ENCODE measurements at places on chromosomes 2 and 18. TPM values are rescaled to one million over a fixed set of nuclear protein-coding genes. Genes with fewer than 3 reads are reported as not detected.

DNA sequence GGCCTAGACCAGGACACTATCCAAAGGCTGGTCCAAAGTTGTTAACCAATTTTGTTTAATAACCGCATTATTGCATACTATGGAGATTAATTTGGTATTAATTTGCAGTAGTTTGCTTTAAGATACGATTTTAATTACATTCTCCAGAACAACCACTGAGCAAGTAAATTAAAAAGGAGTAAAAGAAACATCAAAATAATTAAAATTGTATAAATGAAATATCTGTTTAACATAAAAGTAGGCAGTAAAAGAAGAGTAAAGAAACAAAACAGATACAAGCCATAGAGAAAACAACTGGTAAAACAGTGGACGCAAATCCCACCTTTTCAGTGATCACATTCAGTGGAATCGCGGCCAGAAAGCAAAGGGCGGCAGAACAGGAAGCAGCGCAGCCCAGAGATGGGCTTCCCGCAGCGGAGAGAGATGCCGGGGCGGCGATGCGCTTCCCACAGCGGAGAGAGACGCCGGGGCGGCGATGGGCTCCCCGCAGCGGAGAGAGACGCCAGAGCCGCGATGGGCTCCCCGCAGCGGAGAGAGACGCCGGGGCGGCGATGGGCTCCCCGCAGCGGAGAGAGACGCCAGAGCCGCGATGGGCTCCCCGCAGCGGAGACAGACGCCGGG is 176.8 kb downstream of the RTP5 start:
- peaks cover 5% of the 10 kb centered on the region for H3K4me1 ChIP-seq
- peak overlapping the region; percentile 90 for H3K4me3 ChIP-seq
- H3K36me3 ChIP-seq: peaks cover 21% of the 10 kb centered on the region
- H3K27me3 ChIP-seq: peaks cover 15% of the 10 kb centered on the region
- DNase-seq: peak; percentile 43

DNA sequence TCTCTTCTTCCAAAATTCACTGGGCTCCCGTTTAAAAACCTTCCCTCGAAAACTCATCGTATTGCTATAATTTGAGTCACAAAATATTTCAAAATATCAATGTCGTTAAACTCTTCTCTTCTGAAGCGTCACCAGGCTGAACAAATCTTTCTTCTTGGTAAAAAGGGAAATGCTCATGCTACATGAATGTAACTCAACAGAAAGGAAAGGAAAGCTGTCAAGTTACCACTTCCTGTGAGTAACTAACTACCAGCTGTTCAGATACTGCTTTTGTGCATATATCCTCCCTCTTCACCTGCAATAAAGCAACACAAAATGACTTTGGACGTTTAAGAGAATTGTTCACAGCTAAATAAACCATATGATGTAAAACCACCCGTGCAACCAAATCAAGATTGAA is 95.4 kb downstream of the DOCK10 start:
- DNase-seq: no peak
- H3K27me3 ChIP-seq: no peaks in the 10 kb centered on the region
- no peak overlapping the region for H3K27ac ChIP-seq
- H3K4me3 ChIP-seq: no peak overlapping the region
- H3K36me3 ChIP-seq: no peaks in the 10 kb centered on the region

The MPP4 gene
- 0.25 TPM for total RNA-seq

DNA sequence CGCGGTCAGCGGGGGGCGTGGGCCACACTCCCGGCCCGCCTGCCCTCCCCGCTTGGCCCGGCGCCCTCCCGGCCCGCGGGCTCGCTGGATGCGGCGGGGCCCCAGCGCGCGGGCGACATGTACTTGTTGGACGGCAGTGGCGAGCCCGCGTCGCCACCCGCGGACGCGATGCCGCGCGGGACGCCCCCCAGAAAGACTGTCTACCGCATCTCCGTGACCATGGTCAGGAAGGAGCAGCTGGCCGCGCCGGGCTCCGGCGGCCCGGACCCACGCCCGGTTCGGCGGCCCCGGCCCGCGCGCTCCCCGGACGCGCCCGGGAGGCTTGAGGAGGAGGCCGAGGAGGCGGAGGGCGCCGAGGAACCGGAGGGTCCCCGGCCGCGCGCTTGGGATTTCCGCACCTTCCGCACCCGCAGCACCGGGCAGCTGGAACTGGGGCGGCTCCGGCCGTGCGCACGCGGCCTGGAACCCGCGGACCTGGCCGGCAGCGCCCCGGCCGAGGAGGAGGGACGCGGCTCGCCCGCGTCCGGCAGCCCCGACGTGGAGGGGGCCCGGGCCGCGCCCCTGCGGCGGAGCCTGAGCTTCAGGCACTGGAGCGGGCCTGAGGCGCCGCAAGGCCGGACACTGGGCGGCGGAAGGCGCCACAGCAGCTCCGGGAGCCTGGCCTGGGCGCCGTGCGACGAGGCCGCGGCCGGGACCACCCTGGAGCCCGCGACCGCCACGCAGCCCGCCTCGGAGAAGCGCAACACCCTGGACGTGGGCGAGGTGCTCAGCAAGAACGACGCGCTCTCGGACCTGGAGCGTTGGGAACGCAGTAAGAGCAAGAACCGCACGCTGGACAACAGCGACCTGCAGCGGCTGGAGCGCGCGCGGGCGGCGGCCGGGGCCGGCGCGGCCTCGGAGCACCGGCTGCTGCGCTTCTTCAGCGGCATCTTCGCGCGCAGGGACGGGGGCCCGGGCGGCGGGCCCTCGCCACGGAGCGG is 176.4 kb downstream of the AGAP1 start:
- peak; percentile 80 for DNase-seq
- H3K4me1 ChIP-seq: peaks cover 50% of the 10 kb centered on the region
- no peak overlapping the region for H3K4me3 ChIP-seq
- H3K27me3 ChIP-seq: peaks cover 14% of the 10 kb centered on the region
- H3K27ac ChIP-seq: no peak overlapping the region

The COX7A2L gene
- total RNA-seq: 98.8 TPM

GRCh38 chr2:158655628-158656027 is 139.5 kb upstream of the DAPL1 start:
- peaks cover 4% of the 10 kb centered on the region for H3K36me3 ChIP-seq
- H3K4me3 ChIP-seq: no peak overlapping the region
- H3K27me3 ChIP-seq: peaks cover 2% of the 10 kb centered on the region
- DNase-seq: no peak
- no peak overlapping the region for H3K27ac ChIP-seq

The RNF144A gene
- total RNA-seq: 40.2 TPM

GRCh38 chr18:29608982-29609381 is 1432.1 kb upstream of the CDH2 start:
- H3K27ac ChIP-seq: no peak overlapping the region
- H3K4me1 ChIP-seq: no peaks in the 10 kb centered on the region
- H3K27me3 ChIP-seq: peaks cover 3% of the 10 kb centered on the region
- H3K36me3 ChIP-seq: peaks cover 18% of the 10 kb centered on the region
- H3K4me3 ChIP-seq: no peak overlapping the region

DNA sequence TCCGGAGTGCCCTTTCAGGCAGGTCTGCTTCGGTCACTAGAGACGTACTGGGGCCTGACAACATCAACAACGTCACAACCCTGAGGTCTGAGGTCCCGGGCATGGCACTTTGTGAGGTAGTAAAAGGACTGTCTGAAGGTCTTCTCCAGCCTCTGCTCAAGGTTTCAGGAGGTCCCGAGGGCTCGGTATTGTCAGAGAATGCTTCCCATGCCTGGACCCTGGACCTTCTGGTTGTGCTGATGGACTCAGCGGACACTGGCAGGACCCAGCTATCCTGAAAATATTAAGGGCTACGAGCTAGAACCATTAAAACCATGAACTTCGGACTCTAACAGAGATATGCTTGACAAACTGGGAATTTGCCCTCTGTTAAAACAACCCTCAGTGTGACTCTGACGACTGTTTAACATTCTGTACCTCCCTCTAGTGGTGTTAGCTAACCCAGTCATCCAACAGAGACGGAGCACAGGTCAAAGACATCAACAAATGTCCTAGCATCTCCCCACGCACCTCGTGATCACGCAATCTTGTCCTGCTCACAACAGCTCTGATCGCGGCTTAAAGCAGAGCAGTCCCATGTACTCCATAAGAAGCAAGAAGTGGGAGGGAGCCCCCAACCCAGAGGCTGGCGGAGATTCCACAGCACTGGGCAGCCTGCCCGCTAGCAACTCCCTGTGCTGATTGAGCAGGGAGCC is 96.5 kb downstream of the CCDC93 start:
- no peak overlapping the region for H3K27ac ChIP-seq
- no peak overlapping the region for H3K4me3 ChIP-seq
- no peak for DNase-seq
- H3K27me3 ChIP-seq: no peaks in the 10 kb centered on the region
- no peaks in the 10 kb centered on the region for H3K4me1 ChIP-seq

All from glutamatergic neuron (in vitro differentiated cells).